SW 1271 (cell line): ENCODE measurements at places on chromosomes 12 and 14.

GRCh38 chr14:20610002-20610765, 19.0 kb upstream of the RNASE12 start:
- DNase-seq, result peak; percentile 63

DNA sequence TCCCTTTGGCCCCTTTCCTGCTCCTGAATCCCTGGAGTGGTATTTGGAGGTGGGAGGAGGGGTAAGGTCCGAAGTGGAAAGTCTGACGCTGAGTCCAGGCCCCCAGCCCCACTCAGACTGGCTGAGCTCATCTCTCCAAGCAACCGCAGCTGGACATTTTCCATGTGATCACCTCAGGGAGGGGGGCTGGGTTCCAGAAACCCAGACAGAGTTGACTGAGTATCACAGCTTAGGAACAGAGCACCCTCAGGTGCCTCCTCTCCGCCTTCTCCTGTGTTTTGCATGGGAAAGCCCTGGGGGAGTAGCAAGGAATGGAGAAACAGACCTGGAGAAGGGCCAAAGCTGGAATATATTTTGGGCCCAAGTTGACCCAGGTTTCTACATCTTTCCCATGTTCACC, 8.0 kb upstream of the ITGA5 start:
- no peak for DNase-seq

GRCh38 chr14:28243600-28243999, 523.0 kb upstream of the FOXG1 start:
- no peak for DNase-seq

DNA sequence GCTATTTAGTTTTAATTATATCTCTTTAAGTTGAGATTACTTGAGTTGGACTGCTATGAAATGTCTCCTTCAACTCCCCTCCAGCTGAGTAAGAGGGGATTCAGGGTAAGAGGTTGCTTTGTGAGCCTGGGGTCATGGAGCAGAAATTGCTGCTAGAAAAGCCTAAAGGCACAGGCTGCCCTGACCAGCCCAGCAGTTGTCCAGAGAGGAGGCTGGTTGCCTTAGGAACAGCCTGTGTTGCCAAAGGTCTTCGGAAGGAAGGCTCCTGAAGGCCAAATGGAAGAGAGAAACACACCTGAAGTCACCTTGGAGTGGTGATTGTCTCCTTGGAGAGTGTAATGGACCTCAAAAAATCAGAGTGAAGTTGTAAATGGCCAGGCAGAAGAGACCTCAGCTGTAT, 235.5 kb upstream of the PDE3A start:
- no peak for DNase-seq

- no peak for DNase-seq
Observed at GRCh38 chr12:26431211-26431610, 235.8 kb downstream of the SSPN start.

DNA sequence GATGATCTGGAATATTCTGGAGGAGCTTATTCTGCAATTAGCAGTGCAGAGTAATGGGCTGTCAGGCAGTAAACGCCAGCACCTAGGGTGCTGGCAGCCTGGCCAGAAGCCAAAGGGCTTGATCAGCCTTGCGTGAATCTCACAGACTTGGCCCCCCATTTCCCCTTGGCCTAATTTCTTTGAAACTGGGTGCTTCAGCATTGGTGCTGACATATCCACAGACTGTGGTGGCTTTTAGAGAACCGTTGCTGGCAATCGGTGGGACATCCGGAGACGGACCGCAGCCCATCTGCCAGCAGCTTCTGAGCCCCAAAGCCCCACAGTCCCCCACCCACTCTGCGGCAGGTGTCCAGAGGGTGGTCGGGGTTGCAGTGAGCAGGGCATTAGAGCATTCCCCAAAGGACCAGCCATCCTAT, 157.1 kb downstream of the CALM1 start:
- DNase-seq, result no peak

GRCh38 chr12:29426498-29426897, 45.5 kb upstream of the ERGIC2 start:
- no peak for DNase-seq

- no peak for DNase-seq
Observed at GRCh38 chr12:77299001-77299400, 233.6 kb upstream of the E2F7 start.

DNA sequence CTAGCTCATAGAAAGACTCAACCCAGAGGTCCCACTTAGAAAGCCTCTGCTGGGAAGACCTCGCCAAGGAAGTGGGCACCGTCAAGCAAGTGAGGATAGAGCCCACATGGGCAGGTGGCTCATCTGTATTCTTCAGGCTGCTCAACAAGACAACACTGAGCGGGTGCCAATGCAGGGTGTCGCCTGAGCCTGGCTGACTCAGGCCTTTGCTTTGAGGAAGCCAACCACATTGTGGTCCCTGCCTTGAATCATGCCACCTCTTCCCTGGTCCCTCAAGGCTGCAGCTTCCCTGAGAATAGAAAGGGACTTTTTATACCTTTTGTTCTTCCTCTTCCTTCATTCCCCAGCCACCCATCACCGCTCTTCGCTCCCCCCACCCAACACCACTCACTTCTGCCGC, 2.1 kb upstream of the RNASE13 start:
- no peak for DNase-seq

DNA sequence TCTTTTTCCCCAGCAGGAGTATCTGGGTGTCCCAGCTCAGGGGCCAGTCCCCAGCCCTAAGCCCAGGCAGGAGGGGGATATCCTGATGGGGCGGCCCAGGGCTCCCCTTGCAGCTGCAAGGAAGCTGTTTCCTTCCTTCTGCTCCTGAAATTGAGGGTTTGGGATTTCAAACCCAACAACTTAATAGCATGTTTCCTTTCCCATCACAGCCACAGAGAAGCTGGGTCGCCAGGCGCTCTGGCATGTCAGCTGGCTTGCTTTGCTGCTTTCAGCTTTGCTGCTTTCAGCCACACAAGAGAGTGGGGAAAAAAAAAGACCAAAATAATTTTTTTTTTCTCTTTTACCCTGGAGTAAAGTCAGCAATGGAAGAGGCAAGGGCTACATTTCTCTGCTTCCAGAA, 30.0 kb downstream of the HVCN1 start:
- no peak for DNase-seq

- DNase-seq, result no peak
Observed at GRCh38 chr14:31275731-31276130, 68.1 kb upstream of the HECTD1 start.

DNA sequence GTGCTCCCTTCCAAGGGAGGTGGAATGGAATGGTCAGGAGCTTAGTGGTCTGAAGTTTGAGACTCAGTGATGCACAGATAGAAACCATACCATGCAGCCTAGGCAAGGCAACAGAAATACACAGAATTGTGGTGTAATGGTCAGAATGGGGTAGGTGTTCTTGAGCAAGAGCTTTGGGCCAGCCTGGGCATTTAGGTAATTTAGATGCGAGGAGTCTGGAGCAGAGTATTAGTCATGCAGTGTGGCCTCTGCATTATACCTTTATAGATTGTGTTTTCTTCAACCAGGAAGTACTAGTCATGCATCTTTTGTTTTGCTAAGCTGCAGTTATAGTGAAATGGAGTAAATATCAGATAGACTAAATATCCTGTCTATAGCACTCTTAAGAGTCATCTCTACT, 118.3 kb downstream of the DAAM1 start:
- peak; percentile 22 for DNase-seq

GRCh38 chr12:98856897-98857540, 211.9 kb downstream of the APAF1 start:
- DNase-seq, result no peak

DNA sequence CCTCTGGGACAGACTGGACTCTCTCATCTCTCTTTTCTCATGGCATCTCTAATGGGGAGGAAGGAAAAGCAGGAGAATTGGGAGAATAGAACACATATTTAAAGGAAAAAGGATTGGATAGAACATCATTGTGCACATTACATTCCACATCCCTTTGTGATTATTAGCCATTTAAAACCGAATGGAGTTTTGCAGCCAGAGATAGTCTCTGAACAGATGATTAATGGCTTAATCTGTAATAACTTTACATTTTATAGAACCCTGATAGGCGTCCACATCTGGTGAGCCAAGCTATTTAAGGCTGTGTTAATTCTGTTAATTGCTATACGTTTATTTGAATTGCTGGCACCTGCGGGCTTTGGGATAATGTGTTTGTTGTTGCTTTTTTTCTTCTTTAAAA, 487.3 kb downstream of the NRXN3 start:
- no peak for DNase-seq

DNA sequence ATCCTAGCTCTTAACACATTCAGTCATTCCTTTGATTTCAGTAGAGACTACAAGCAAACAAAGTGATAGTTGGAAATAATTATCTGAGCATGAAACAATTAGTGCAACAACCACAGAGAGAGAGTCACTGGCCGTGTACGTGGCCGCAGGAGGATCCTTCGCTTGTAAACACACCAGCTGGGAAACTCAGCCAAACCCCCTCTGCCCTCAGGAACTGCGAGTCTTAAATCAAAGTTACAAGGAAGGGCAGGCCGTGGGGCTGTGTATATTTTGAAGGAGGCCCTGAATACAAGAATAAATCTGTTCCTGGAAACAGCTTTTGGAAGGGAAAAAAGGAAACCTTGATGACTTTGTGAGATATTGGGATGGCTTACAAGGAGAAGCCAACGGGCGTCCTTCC, 164.5 kb downstream of the ANO2 start:
- no peak for DNase-seq

GRCh38 chr14:72559202-72559601, 334.7 kb downstream of the DPF3 start:
- no peak for DNase-seq

DNA sequence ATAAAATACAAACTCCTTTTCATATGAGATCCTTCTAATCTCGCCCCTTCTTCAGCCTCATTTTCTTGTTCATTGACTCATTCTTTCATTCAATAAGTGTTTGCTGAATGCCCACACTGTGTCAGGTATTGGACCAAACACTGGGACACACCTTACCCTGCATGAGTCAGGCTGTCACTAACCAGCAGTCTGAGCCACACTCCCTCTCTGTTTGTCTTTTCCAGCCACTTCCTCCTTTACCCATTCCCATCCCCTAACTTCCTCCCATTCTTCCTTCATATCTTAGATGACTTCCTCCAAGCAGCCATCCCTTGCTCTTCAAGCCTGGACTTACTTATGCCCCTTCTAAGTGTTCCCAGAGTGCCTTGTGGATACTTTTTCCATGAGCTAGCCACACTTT, 27.0 kb upstream of the HIF1A start:
- DNase-seq, result no peak

DNA sequence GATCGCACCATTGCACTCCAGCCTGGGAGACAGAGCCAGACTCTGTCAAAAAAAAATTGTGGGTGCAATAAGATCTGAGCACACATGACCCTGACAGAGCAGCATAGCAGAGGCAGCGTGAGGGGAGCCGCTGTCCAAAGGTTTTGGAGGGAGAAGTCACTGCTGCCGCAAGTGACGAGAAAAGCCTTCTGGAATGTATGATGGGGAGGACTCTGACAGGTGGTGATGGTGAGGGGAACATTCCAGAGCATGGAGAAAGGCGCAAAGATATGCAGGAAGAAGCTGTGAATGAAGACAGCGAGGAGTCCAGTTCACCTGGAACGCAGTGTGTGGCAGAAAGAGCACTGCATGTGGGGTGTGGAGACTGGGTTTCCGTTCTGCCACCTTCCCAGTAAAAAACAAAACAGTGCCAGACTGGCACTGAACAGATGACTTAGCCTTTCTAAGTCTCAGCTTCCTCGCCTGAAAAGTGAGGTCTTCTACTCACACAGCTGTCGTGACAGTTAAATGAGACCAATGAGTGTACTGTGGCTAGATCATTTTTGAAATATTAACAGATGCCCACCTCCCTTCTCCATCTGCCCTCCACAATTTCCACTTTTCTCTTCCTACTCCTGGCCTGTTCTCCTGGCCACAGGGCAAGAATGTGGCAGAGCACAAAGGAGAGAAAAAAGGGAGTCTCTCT, 53.4 kb upstream of the PTHLH start:
- no peak for DNase-seq

DNA sequence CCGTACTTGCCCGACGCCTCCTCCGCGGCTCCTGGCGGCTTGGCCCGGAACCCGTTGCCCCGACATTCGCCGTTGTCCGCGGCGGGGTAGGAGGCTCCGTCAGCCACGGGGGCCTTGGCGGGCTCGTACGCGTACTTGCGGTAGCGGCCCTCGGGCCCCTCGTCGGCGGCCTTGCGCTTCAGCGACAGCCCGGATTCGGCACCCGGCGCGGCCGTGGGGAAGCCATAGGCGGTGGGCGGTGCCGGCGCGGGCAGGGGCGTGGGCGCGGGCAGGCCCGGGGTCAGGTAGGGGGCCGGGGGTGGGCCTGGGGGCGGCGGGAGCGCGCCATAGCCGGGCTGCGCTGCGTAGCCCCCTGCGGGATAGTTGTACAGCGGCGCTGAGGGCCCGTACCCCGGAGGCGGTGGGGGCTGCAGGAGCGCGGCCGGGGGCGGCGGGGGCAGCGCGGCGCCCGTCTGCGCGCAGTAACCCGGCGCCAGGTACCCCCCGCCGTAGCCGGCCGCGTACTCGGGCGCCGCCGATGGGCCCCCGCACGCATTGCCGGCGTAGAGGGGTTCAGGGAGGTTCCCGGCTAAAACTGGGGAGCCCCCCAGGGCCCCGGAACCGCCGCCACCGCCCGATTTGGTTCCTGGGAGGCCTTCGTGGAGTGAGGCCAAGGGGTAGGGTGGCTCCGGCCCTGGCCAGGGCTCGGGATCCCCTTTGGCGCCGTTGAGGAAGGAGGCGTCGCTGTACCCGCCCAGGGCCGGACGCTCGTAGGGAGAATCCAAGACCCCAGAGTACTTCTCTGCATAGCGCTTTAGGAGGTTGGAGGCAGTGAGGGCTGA, 26.9 kb downstream of the FIGNL2 start:
- DNase-seq, result no peak

- DNase-seq, result no peak
Observed at GRCh38 chr12:122006186-122006926, 15.3 kb upstream of the BCL7A start.

DNA sequence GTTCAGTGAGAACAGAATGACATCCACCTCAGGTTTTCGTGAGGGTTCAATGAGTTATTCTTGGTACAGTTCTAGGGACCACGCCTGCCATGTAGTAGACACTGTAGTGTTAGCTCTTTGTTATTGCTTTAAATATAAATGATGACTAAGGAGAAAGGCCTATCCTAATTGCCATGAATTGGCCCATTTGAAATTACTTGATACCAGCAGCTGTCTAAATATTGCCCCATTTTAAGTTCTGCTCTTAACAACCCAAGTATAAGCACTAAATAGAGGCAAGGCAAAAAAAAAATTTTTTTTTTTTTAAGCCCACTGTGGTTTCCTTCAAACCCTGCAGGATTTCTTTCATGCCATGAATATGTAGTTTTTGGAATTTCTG, 84.5 kb downstream of the BORCS5 start:
- DNase-seq, result no peak

- DNase-seq, result no peak
Observed at GRCh38 chr14:35344107-35344807, 52.1 kb downstream of the PSMA6 start.

GRCh38 chr12:2057041-2057794, 4.4 kb downstream of the CACNA1C start:
- peak; percentile 34 for DNase-seq

DNA sequence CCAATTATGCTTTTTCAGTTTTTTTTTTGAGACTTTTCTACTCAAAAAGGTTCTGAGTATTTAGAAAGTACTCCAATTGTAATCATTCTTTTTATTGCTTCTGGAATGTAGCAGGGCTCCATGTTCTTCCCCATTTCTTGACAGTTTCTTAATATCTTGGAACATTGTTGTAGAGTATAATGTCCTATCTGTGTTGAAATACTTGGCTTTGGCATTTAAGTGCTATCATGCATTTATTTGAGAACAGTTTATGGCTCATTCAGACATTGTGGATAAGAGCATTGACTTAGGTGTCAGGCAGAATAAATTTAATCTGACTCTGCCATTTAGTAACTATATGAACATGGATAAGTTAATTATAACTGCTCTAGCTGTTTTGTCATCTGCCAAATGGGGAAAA, 28.3 kb downstream of the ADIPOR2 start:
- no peak for DNase-seq

- DNase-seq, result no peak
Observed at GRCh38 chr12:60059180-60059579, 463.4 kb downstream of the SLC16A7 start.
